ENCODE measurements at places on chromosomes 5 and 9. TPM values are rescaled to one million over a fixed set of nuclear protein-coding genes. Genes with fewer than 3 reads are reported as not detected.

GARNL3 gene
- total RNA-seq, result 0.57 TPM

- DNase-seq, result no peak
Measured at GRCh38 chr5:66151030-66151429, 6.9 kb downstream of the SREK1 start.

- no peak for DNase-seq
Measured at GRCh38 chr9:76906647-76906975, 697 bp upstream of the PRUNE2 start.

DNA sequence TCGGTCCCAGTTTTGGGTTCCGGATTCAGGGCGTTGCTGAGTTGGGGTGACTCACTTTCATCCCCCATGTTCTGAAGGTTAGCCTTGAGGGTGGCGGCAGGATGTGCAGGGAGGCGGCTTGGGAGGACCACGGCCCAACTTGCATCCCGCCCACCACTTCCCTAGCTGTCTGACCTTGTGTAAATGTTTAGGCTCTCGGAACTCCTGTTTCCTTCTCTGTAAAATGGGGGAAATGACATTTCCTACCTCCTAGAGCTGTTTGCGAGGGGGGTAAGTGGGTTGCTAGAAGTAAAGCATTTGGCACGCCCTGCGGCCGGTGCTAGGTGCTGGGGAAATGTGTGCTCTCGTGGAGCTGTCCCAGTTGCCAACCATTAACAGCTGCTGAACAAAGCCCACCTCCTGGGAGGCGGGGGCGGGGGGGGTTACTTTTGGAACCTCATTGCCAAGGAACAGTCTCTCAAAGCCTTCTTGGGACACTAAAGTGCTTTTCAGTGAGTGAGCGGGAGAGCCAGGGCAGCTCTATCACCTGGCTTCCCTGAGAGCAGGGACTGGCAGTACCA, 27.5 kb downstream of the PTGES2 start:
- no peak for DNase-seq

GRCh38 chr9:77809552-77809951, 161.4 kb upstream of the GNA14 start:
- no peak for DNase-seq

ZNF454 gene
- not detected for total RNA-seq

DNA sequence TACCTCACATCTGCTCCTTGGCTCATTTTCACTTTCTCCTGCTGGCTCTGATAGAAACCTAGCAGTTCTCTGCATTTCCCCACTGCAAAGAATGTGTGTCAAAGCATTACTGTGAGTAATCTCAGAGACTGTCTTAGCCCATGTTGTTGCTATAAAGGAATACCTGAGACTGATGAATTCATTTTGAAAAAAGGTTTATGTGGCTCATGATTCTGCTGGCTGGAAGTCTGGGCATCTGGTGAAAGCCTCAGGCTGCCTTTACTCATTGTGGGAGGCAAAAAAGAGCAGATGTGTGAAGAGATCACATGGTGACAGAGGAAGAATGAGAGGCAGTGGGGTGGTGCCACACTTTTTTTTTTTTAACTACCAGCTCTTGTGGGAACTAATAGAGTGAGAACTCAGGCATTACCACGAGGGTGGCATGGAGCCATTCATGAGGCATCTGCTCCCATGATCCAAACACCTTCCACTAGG, 191.6 kb upstream of the CTNND2 start:
- no peak for DNase-seq

DNA sequence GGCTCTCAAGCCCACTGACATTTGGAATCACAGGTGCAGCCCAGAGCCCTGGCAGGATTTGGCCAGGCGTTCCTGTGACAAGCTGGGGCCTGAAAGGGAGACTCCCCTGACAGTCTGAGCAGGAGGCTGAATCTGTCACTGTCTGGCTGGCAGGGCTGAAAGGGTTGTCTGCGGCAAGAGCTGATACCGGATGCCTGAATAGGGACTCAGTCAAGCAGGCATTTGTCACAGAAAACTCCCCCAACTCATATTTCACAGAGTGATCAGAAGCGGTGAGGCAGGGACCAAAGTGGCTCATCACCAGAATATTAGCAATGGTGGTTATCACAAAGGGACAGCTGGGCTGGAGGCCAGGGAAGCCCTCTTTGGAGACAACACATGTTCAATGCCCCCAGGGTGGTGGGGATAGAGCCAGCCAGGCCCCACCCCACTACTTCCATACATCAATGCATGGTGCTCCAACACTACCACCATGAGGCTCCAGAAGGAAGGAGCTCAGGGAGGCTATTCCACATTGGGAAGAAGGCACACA, 295.5 kb downstream of the DTWD2 start:
- DNase-seq, result no peak

DNA sequence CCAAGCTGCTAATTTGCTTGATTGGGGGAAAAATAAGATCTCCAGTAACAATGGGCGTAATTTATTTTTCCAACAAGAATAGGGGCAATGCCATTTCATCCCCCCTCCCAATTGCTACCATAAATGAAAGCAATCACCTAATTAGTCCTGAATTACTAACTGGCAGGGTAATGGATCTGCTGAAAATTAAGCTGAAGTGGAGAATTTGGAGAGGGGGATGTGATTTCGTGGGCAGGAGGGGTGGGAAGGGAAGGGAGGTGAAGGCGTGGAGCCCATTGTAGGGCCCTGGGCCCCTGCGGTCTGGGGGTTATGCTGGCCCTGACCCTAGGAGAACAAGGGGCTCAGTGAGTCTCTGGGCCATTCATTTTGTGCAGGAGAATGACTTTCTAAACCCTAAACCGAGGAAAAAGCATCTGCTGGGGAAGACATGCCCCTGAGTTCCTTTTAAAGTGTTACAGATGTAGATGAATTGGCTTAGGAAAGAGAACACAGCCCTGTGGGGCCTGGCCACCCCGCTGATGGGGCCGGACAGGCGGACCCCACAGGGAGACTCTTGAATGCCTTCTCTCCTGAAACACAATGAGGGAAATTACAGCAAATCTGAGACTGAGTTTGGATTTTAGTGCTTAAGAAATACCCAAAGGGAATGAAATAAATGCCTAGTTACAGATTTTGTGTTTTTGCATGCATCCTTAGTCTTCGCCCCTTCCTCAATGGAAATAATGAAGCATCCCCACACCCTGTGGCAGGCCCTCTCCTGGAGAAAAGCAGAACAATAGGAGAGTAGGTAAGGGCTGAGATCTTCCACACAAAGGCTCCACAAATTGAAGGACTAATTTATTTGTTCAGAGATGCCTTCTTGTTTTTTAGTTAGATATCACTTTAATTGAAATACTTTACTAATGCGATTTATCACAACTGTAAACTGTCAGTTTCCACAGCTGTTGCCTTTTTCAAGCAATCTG, 143.2 kb downstream of the PSAT1 start:
- DNase-seq, result no peak

DPH7 gene
- 69.1 TPM for total RNA-seq

C9orf153 gene
- not detected for total RNA-seq

- DNase-seq, result no peak
Measured at GRCh38 chr5:40080191-40080590, 599.5 kb upstream of the PTGER4 start.

QRFP gene
- total RNA-seq, result not detected

CDC20B gene
- total RNA-seq, result not detected

DNA sequence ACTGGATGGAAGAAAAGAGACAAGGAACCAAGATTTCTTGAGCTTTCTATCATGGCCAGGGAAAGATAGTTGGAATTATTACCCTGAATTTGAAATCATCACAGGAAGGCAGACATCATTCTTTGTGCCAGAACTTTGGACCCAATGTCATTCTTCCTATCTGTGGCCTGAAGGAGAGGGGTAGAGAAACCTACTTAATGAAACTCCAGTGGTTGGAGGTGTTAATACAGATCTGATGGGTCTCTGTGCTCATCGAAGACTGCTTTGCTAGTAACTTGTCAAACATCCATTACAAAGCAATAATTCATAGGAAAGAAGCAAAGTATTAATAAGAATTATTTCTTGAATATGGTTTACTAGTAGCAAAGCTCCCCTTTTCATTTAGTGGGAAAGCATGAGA, 26.9 kb downstream of the PRLR start:
- no peak for DNase-seq

IFNA21 gene
- not detected for total RNA-seq

DNA sequence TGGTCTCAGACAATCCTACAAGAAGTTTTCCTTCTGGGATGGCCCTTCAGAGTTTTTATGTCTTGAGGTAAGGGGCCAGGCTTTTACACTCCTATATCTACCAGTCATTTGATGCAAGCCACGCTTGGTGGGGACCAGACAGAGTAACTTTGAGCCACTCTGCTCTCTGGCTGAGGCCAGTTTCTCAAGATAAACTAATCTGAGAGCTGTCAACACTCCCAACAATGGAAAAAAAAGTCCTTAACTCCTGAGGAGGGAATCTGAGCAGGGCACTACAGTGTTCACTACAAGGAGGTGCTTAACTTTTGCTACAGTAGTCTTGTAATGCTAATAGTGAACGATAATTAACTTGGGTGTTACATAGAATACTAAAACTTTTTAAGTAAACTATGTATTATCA, 62.7 kb downstream of the MRPS30 start:
- no peak for DNase-seq

DNA sequence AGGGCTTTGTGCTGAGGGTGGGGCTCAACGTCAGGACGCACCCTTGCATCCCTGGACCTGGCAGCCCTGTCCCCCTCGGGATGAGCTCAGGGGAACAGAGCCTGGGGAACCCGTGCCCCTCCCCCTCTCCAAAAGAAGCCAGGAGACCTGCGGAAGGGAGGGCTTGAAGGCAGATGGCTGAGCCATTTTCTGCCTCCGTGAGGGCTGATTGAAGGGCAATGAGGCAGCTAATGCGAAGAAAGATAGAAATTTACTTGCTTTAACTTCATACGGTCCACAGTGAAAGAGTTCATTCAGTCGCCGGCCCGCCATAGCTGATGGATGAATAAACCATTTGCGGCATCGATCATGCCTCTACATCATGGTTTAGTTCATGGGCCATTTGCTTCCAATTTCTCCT, 28.8 kb downstream of the ASS1 start:
- no peak for DNase-seq

AQP3 gene
- 19.7 TPM for total RNA-seq

SLC25A2 gene
- not detected for total RNA-seq

- DNase-seq, result peak; percentile 58
Measured at GRCh38 chr5:170571875-170572852, 68.3 kb downstream of the KCNIP1 start.

SELENOP gene
- 1.5 TPM for total RNA-seq

DNA sequence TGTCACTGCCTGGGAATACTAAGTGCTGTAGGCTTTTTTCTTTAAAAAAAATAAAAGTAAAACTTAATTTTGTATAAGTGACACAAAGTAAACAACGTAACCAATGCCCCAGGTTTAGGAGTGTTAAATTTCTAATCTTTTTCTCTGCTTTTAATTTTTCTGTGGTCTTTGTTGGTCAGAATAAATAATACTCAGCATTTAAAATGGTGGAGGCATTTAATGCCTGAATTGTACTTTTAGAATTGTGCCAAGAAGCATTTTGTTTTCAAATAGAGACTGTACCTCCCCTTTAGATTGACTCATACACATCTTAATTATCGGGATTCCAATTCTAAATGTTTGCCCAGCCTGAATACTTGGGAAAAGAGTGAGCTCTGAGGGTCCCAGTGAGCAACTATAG, 1.6 kb downstream of the DMXL1 start:
- no peak for DNase-seq

GRCh38 chr5:10018201-10019069, 231.3 kb downstream of the ATPSCKMT start:
- peak; percentile 41 for DNase-seq

ITK gene
- not detected for total RNA-seq

AFAP1L1 gene
- 16.2 TPM for total RNA-seq

COL15A1 gene
- total RNA-seq, result 1.2 TPM

DOCK2 gene
- 12.6 TPM for total RNA-seq

- DNase-seq, result no peak
Measured at GRCh38 chr5:119373449-119373858, 17.6 kb downstream of the TNFAIP8 start.

DNA sequence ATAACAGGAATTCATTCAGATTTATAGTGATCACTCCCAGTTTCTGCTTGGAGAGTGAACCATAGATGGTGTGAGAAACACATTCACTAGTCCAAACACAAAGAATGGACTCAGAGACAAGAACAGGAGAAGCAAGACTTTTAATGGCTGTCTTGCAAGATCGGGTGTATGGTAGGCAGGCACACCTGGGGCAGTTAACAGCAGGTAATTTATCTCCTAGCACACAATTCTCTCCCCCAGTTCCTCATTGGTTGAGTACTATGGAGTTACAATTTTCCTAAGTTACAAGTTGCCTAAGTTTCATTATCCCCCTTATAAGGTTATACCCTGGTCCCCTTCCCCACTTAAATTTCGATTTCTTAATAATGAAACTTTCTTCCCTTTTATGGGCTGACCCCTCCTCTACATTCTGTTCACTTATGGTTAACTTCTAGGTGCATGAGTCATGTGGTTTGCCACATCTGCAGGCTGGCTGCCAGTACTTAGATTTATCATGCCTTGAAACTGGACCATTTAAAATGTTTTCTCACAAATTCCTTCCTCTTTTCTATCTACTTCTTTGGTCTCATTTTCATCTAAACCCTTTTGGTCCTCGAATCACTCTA, 623.3 kb downstream of the HINT1 start:
- DNase-seq, result peak; percentile 37

- no peak for DNase-seq
Measured at GRCh38 chr5:143229896-143230675, 173.4 kb downstream of the NR3C1 start.

DNA sequence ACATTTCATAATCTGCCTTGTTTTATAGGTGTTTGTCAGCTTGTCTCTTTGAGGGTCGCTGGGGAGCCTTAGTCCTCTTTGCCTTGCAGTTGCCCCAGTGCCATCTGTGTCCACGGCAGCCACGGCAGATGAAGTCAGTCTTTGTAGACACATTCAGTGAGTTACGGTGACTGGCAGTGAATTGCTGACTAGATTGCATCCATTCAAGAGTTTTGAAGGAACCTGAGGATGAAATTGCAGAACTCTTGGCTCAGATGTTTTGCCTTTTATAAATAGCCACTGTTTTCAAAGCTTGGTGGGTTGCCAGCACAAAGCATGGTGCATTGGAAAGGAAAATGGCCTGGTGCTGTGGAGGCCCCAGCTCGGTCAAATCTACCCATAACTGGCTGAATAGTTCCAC, 125.6 kb downstream of the TRIO start:
- peak; percentile 51 for DNase-seq
